Anterior cingulate cortex (tissue), 58 donors: ENCODE measurements at places on chromosomes 6 and 20.

GRCh38 chr6:93675856-93676417 is 256.6 kb upstream of the EPHA7 start:
- no peak for DNase-seq

DNA sequence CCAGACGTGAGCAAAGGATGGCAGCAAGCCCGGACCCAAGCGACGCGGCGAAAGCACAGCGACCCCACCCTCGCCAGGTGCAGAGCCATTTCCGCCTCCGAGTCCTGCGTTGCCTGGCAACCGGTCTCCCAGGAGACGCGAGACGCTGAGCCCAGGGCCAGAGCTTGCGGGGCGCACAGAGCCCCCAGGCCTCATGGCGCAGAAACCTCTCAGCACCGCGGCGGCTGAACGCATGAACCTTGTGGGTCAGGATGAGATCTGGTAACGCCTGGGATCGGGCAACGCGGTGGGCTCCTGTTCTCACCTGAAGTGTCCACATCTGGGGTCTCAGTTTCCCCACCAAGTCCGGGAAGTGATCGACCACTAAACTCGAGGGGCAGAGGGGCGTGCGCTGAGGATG is 77.7 kb downstream of the ANKRD60 start:
- no peak for DNase-seq

- no peak for DNase-seq
Measured at GRCh38 chr20:46367967-46368901, 38.2 kb downstream of the ELMO2 start.

DNA sequence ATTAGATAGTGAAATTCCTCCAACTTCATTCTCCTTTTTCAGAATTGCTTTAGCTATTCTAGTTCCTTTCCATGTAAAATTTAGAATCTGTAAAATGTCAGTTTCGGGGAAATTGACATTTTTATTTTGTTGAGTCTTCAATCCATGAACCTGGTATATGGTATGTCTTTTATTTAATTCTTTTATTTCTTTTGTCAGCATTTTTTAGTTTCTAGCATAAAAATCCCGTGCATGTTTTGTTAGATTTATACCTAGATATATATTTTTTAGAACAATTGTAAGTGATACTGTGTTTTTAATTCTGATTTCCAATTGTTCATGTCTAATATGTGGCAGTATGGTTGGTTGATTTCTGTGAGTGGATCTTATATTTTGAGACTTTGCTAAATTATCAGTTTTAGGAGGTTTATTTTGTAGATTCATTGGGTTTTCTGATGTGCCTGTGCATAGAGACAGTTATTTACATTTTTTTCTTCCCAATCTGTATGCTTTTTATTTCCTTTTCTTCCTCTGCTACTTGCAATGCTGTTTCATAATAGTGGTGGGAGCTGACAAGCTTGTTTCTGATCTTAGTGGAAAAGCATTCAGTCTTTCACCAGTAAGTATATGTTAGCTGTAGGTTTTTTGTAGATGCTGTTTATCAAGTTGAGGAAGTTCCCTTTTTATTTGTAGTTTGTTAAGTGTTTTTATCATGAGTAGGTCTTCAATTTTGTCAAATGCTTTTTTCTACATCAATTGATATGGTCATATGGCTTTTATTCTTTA is 13.7 kb downstream of the TAB2 start:
- no peak for DNase-seq

DNA sequence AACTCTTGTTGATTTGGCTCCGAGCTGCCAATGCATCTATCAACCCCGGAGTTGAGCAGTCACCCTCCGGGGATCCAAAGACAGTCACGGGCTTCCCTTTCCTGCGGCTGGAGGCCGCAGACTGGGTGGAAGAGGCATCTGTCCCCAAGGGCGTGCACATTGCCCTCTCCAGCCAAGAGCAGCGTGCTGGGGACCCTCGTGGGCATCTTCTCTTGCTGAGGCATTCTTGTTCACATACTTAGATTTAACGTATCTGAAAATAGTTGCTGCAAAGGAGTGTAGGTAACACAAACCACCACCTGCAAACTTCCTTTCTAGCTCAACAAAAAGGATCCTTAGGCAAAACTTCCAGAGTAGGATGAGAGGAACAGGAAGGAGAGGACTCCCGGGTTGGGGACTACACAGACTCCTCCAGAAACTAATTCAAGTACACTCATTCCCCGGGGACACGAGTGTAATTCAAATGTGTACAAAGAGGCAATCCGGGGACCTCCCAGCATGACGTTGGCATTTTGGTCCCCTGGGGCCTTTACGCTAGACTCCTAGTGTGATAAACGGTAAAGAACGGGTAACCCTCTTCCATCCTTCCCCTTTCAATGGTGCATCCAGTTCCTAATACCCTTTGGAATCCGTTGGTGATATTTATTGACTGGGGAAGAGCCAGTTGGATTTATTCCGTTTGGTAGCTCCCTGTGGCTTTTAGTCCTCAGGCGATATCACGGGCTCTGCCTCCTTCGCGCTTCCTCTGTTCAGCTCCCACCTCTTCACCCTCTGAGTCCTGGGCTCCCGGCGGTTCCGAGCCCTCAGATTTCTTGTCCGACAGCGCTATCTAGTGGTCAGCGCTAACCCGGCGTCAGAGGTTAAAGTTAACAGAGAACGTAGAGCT is 2.7 kb upstream of the COL12A1 start:
- no peak for DNase-seq

GRCh38 chr6:2579241-2579761 is 171.4 kb downstream of the MYLK4 start:
- DNase-seq, result no peak

- DNase-seq, result no peak
Measured at GRCh38 chr20:58829531-58829941, 21.2 kb downstream of the GNAS-AS1 start.
